CD4-positive, alpha-beta T cell treated with Interleukin-4 for 4 hours (primary cell): ENCODE measurements at places on chromosomes 2 and 18.

DNA sequence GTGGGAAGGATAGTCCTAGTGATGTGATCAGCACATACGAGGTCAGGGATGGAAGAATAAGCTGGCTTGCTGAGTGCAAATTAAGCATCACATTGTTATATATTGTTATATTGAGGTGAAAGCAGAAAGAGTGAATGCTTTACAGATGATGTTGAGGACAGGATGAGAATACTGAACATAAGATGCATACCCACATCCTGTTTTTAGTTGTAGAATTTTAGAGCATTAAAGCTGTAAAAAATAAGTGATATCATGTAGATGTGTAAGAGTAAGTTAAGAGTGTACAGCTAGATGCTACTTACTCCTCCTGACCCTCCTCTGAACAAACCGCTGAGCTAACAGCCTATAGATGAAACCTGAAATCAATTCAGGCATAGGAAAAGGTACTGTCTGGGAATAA lies 271.0 kb upstream of the KCNJ3 start:
- DNase-seq = no peak

DNA sequence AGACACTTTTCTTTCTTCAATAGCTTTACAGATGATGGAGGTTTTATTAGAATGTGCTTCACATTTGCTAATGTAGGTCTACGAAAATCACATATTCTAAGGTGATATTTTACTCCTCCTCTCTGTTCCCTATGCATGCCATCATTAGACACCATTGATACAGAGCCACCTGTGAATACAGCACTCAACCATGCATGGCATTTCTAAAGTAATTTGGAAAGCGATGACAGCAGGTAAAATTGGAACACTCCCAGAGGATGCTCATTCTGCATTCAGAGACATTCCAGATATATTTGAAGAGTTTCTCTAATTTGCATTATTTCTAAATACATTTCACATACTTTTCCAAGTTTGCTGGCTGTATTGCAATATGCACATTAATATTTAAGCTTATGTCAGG lies 65.3 kb upstream of the RIT2 start:
- DNase-seq = no peak

DNA sequence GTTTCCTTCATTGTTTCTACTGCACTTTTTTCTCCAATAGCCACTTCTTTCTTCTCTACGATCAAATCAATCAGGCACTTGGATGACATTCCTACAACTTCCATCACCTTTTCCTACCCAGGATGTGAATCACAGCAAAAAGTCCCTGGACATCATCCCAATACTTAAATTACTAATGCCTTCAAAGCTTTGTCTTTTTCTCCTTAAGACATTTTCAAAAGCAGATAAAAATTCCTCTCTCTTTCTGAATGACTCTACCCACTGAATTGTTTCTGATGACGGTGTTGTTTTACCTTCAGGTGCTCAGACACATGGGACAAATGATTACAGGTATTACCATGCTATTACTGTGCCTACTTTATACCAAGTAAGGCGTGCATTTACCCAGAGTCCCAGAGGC lies 500.9 kb downstream of the FBXO15 start:
- DNase-seq = no peak

DNA sequence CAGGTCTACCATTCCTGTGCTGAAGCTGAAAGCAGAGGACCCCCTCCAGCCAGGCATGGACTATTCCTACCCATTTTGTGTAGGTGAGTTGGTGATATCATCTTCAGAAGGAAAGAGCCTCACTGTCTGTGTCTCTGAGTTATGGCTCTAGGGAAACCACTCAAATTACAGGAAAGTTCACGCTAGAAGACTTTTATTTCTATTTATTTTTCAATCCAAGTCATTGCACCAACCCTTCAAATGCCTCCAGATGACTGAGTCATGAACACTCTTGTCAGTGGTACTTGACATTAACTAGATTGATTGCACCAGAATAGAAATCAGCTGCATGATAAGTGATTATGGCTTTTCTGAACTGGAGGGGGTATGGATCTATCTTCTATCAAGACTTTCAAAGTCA lies 338.4 kb downstream of the MBD2 start:
- DNase-seq = no peak

- no peak for DNase-seq
Observed at GRCh38 chr2:31122133-31122532, 16.1 kb downstream of the GALNT14 start.

DNA sequence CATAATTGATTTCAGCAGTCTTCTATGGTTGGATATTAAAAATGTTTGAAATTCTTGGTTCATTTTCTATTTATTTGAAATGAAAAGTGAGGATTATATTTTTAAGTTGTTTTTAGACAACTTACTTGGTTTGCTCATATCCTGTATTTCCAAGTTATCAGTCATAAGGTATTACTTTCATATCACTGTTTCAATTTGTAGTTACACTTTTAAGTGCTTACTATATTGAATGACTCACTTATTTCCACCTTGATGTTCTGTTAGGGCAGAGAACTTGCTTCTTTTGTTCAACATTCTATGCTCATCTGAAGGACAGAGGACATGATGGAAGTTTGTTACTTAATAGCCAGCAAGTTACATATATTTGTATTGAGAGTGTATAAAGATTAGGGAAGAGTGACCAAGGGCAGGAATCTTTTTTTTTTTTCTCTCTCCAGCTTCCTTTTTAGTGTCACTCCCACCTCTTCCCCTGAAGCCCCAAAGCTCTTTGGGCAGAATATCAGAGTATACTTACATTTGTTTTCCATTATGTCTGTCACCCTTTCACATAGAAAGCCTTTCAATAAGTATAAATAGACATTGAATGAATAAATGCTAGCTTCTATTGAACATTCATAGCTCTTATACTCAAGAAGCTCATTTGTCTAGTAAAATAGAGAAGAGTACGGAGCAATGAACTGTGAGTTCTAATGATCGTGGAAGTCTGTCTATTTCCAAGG lies 28.1 kb downstream of the PIK3C3 start:
- DNase-seq = no peak

GRCh38 chr2:185436787-185437372 lies 301.7 kb upstream of the FSIP2 start:
- no peak for DNase-seq

- DNase-seq = no peak
Observed at GRCh38 chr18:45540125-45540524, 75.2 kb upstream of the SLC14A2 start.

- DNase-seq = no peak
Observed at GRCh38 chr2:29398384-29399237, 283.4 kb downstream of the CLIP4 start.

DNA sequence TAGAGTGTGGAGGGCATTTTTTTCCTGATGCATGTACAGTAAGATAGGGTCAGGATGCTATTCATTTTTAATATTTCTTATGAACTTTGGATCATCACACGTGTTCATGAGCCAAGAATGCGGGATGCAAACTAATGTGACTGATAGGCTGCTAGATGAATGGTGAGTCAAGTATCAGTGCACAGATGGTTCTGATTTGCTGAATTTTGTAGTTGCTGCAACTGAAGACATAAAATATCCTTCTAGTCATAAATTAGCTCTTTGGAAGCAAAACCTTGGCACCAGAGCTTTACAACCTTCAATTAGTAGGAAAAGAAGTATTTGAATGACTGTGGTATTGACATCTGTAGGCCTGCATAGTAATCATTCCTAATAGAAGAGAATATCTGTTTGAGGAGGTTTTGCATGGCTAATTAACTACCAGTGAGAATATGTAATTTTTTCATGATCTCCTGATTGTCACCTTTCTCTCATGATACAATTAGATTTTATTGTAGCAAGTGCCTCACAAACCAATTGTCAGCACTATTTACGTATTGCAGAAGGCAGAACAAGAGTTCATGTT lies 94.0 kb downstream of the VRK2 start:
- DNase-seq = no peak

GRCh38 chr2:45352506-45352905 lies 258.6 kb downstream of the SRBD1 start:
- DNase-seq = no peak

GRCh38 chr2:28869494-28870145 lies 489 bp downstream of the TRMT61B start:
- no peak for DNase-seq

DNA sequence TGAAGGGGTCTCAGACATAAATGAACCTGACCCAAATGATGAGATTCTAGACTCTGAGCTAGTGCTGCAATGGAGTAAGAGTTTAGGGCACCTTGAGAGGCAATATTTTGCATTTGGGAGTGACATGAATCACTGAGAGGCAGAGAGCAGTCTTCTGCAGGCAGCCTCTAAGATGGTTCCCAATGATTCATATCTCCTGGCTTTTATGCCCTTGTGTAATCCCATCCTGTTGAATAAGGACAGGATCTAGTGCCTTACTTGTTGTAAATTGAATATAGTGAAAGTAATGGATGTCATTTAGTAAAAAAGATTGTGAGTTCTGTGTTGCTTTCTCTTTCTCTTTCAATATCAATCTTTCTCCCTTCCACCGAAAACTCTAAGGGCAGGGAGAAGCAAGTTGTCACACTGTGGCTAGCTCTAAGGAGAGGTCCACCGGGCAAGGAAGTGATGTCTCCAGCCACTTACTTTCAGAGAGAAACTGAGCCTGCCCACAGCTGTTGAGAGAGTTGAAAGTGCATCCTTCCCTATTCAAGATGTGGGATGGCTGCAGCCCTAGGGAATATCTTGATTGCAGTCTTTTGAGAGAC lies 144.7 kb downstream of the TRIB2 start:
- DNase-seq = peak; percentile 15

GRCh38 chr2:28063492-28063962 lies 173.0 kb downstream of the BABAM2 start:
- no peak for DNase-seq

DNA sequence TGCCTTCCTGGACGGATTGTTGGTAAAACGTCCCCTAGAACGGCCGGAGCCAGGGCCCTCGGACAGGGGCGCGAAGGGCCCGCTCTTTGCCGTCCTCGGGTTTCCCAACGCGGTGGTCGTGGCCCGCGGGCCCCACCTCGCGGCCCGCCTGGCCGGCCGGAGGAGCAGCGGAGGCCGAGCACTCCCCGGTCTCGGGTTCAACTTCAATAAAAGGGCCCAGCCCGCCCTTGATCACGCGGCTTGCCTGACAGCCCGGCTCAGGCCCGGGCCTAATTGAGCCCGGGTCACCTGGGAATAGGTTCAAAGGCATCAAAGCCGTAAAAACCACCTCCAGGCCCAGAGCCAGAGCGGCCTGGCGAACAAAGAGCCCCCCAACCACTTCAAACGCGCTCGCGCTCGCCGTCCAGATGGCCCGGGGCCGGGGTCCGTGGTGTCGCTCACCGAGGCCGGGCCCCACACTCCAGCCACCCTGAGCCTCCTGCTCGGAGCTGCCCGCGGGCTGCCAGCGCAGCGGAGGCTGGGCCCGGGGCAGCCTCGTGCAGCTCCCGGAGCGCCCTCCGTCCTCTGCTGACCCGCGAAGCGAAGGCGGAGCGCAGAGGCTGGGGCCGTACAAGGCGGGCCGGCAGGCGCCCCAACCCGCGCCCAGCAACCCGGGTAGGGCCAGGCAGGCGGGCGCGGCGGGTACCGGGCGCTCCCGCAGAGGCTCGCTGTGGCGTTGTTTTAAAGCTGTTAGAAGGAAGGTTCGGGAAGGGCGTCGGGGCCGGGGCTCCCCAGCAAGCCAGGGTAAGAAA lies 1.1 kb upstream of the TWIST2 start:
- no peak for DNase-seq

DNA sequence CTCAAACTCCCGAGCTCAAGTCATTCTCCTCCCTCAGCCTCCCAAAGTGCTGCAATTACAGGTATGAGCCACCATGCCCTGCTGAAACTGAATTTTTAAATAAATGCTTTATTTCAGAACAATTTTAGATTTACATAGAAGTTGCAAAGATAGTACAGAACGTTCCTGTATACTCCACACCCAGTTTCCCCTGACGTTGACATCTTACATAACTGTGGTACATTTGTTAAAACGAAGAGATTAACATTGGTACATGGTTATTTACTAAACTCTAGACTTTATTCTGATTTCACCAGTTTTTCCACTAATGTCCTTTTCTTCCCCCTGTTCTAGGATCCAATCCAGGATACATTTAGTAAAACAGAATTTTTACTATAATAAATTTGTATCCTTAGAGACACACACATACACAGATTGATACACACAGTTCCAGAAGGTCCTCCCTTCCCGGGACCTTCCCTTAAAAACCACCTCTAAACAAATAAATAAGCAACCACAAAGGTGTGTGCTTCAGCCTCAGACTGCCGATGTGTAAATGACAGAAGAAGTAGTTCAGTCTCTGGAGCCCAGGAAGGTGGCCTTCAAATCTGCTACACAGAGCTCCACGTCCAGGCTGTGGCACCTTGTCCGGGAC lies 6.9 kb downstream of the NEU2 start:
- DNase-seq = no peak

- no peak for DNase-seq
Observed at GRCh38 chr2:151906633-151906998, 78.4 kb upstream of the ARL5A start.

GRCh38 chr2:81942136-81942680 lies 1637.7 kb upstream of the LRRTM1 start:
- no peak for DNase-seq

GRCh38 chr18:58285449-58286130 lies 241.6 kb downstream of the NEDD4L start:
- DNase-seq = no peak
